Stimulated activated CD4-positive, alpha-beta T cell treated with anti-CD3 and anti-CD28 coated beads, Interleukin-4, amount 100 ng/mL, for 4 hours (primary cell): ENCODE measurements at places on chromosomes 2 and 18.

- DNase-seq = no peak
Measured at GRCh38 chr2:6538607-6539006, 327.1 kb downstream of the CMPK2 start.

DNA sequence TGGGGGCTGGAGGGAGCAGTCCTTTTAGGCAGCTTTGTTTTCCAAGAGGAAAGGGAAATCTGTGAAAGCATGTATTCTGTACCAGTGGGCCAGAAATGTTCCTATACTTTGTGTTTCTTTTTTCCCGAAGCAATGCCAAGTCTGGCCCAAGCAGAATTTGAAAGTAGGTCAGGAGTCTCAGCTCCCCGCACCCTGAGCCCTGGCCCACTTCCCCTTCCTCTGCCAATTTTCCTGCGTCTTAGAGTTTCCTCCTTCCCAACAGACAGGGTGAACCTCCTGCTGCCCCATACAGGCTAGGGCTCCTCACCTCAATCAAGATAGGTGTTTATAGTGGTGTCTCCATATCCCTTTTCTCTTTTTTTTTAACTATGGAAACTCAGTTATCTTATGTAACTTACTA is 65.3 kb downstream of the KCTD18 start:
- no peak for DNase-seq

GRCh38 chr18:67463829-67464228 is 52.7 kb downstream of the DSEL start:
- DNase-seq = no peak

GRCh38 chr2:68925295-68925896 is 27.3 kb downstream of the GKN2 start:
- DNase-seq = no peak

- no peak for DNase-seq
Measured at GRCh38 chr2:99841749-99842148, 300.6 kb downstream of the AFF3 start.

- no peak for DNase-seq
Measured at GRCh38 chr2:167992278-167992677, 255.1 kb downstream of the STK39 start.

DNA sequence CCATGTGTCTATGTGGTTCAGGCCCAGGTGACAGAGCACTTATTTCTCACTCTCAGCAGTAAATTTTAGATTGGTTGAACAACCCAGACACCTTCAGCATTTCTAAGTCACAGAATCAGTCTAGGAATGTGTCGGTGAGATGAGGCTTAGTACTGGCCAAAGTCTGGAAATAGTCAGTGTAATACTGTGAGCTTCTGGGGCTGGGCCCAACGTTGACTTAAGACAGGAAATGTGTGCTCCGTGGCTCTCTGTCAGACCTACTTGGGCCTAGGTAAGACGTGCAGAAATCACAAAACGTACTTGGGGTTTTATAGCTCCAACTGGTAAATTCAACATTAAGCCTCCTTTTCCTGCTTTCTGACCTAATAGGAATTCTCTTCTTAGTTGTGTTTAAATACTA is 160.3 kb upstream of the COL3A1 start:
- DNase-seq = no peak

DNA sequence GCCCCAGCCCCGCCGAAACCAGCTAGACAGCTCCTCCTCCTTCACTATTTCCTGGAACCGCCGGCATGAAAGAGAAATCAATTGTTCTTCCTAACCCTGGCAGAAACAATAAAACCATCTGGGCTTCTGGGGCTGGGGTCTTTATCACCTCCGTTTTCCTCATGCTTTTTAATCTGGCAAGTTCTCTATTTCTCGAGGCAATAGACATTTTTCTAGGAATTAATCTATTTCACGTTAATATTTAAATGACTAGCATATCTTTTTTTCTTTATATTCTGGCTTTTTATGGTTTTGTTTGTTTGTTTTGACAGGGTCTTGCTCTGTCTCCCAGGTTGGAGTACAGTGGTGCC is 1.4 kb upstream of the KIF1A start:
- DNase-seq = no peak

- DNase-seq = no peak
Measured at GRCh38 chr2:173841110-173841509, 124.1 kb downstream of the SP3 start.

DNA sequence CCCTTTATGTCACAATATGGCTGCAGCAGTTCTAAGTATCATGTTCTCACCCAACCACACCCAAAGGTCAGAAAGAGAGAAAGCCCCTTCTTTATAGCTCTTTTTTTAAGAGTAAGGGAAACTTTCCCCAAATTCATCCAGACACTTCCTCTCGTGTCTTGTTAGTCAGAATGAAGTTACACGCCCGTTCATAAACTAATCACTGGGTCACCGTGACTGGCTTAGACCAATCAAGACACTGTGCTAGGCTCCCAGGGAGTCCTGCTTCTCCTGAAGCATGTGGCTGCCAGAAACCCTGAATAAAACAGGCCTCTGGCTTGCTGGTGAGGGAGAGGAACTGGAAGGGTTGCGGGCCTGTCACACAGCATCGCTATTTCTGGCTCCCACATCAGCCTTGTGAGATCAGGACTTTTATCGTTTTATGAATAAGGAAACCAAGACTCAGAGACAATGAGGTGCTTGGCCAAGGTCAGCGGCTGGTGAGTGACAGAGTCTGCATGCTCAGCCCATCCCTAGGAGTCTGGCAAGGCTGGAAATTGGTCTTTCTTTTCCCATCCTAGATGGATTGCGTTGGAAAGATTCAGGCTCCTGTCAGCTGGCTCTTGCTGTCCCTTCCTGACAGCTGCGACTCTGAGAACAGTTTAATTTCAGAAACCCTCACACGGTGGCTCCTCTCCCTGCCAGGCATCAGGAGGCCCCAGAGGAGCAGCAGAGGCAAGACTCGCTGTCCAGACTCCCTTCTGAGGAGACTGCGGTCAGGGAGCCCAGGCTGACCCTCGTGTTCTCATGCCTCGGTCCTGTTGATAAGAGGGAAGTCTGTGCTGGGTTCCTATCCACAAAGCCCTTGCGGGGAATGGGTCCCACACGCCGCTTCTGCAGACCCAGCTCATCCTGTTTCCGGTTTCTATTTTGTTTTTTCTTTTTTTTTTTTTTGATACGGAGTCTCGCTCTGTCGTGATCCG is 104.5 kb upstream of the TAF1B start:
- no peak for DNase-seq

DNA sequence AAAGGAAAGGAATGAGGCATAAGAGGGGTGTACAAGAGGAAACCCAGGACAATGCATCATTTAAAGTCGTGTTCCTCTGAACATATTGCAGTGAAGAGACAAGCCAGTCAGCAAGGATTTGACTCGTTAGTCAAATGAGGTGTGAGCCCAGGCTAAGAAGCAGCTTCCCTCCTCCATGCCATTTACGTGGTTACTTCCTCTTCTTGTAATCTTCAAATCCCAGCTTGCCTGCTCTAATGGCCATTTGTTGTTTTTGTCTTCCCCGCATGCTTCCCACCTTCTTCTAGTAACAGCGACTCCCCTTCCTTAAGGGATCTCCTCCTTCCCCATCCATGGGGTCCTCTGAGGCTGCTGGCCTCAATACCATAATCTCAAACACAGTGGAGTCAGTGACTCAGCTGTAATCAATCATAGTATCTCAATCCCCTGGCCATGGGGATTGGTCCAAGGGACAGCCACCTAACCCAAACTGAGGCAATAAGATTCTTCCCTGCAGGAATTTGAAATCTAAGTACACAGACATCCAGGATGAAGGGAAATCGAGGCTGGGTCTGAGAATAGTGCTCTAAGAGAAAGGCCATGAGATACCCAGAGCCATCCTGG is 37.6 kb downstream of the SLC14A1 start:
- no peak for DNase-seq

DNA sequence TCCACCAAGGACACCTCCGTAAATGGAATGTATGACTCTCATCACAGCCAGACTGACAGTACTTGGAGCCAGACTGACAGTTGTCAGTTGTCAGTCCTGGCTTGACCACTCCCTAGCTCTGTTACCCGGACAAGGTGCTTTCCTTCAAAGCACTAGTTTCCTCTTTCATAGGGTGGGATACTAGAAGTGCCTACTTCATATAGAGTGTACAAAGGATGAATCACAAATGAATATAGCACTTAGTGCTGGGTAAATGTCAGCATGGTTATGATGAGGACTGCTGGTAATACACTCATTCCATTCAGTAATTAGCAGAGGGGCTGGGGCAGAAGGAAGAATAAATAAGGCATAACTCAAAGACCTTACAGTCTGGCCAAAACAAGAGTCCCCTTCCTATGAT is 91.4 kb downstream of the ARL4C start:
- no peak for DNase-seq

DNA sequence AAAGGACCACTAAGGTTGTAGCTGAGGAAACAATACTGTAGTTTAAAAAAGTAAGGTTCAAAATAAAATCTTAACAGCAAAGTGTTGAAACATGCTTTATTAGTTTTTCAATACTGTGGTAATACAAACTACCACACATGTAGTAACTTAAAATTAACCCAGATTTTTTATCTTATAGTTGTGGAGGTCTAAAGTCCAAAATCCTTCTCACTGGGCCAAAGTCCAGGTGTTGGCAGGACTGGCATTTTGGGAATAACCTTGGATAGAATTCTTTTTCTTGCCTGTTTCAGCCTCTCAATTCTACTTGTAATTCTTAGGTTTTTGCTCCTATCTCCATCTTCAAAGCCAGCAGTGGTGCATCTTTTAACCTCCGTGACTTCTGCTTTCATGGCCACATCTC is 942.0 kb downstream of the TSN start:
- DNase-seq = no peak

DNA sequence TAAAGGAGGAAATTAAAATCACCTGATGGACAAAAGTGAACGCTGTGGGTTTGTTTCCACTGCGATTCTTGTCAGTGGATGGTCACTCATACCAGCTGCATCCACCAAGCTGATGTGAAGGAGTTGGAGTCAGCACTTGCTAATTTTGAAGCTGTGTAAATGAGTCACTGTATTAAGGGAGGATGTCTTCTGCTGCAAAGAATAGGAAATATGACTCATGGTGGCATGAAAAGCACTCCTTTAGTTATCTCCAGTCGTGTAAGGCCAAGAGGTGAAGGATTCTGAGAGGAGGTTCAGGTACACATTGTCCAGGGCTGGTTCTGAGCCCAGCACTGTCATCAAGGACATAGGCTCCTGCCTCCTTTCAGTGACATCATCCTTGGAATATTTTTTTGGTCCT is 71.7 kb upstream of the SKOR2 start:
- DNase-seq = no peak

DNA sequence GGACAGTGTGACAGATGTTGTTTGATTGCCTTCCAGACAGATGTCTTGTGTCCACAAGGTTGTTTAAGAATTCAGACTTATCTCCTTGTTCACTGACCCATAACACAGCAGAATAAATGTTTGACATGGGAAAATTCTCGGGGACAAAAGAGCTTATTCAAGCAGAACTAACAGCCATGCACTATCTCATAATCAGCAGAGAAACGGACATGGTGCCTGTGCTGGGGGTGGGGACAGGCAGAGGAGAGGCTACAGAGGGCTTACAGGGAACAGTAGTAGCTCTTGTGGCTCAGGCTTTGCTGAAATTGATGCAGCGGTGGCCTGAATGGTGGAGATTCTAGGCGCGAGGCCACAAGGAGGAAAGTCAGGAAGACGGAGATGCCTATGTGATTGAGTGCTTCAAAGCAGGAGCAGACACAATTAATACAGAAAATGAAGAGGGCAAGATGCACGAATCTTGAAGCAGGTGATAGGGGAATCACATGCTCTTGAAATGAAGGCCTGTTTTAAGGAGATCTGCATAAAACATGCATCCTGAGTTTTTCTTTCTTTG is 62.0 kb upstream of the CAB39 start:
- no peak for DNase-seq

DNA sequence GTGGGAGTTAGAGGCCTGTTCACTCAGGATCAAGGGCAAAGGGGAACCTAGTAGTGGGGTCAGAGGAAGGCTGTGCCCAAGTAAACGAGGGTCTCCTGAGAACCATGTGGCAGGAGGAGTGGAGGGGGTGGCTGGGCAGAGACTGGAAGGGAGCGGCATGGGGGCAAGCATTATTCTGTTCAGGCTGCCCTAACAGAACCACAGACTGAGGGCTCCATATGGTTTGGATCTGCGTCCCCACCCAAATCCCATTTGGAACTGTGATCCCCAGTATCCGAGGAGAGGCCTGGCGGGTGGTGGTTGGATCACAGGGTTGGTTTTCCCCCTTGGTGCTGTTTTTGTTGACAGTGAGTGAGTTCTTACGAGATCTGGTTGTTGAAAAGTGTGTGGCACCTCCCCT is 287.0 kb downstream of the PHLPP1 start:
- no peak for DNase-seq

DNA sequence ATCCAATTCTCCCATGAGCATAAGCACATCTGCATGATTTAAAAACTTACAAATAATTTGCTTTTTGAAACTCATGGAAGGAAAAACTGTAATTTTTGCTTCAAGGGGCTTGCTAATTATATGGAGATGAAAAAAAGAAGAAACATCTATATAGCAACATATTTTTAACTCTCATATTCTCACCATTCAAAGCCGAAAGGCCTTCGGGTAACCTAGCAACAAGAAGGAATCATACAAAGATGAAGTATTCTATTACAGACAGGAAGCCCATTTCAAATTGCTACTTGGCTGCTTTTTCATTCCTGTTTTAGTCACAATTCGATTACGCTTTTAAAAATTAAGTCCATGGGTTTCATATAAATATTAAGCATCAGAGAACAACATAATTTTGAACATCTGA is 39.2 kb upstream of the RNU4ATAC start:
- DNase-seq = no peak

GRCh38 chr2:226155093-226155875 is 644.3 kb downstream of the IRS1 start:
- no peak for DNase-seq

GRCh38 chr2:217166241-217166850 is 306.5 kb upstream of the TNP1 start:
- no peak for DNase-seq

GRCh38 chr18:3916082-3916481 is 466.1 kb downstream of the TGIF1 start:
- DNase-seq = no peak

- DNase-seq = no peak
Measured at GRCh38 chr2:3334392-3335345, 42.9 kb downstream of the EIPR1 start.

DNA sequence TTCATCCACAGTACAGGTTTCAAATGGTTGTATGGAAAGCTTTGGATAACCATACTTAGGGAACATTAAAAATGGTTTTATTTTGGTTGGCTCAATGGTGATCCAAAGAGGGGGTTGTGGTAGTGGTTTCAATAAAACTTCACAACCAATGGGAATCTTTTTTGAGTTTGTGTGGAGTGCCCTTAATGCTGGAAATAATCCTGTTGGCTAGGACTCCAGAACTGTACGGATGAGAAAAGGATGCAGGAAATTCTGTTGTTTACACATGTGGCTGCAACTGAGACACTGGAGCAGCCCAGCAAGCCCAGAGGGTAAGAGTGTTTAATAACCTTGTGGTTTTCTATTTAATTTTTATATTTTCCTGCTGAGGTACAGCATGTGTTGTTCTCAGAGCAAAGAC is at the start of gene CCDC102B:
Gene CCDC102B (plus strand): TSS at position 210 of the 400 bp plus-strand sequence. CDS start 38,684 bp downstream, outside the sequence.
- DNase-seq = no peak

DNA sequence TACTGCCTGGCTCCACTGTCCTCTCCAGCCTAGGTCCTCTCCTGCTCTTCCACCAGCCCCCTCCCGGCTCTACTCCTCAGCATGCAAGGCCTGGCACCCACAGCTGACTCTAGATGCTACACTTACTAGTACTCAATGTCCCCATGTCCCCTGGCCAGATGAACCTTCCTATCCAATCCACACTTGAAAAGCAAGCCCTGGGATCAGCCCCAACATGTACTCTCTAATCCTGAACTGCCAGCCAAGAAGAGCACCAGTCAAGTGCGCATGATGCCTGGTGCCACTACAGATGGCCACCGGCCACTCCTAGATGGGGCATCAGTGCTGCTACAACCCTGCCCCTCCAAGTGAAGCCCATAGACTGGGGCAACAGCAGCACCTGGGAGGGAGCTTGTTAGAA is 168.2 kb downstream of the STK39 start:
- no peak for DNase-seq
